ENCODE measurements at places on chromosomes 16 and 17. TPM values are rescaled to one million over a fixed set of nuclear protein-coding genes. Genes with fewer than 3 reads are reported as not detected.

The ZFPM1 gene
- 12.2 TPM for total RNA-seq

GRCh38 chr16:79648826-79649225 lies 48.3 kb upstream of the MAF start:
- no peak for DNase-seq

GRCh38 chr16:69709456-69710084 lies 16.8 kb downstream of the NQO1 start:
- no peak for DNase-seq

The RNF151 gene
- total RNA-seq, result not detected

The ASGR1 gene
- 1.5 TPM for total RNA-seq

The HSF5 gene
- total RNA-seq, result 4.1 TPM

GRCh38 chr17:59752446-59752845 lies 45.0 kb downstream of the VMP1 start:
- DNase-seq, result no peak

DNA sequence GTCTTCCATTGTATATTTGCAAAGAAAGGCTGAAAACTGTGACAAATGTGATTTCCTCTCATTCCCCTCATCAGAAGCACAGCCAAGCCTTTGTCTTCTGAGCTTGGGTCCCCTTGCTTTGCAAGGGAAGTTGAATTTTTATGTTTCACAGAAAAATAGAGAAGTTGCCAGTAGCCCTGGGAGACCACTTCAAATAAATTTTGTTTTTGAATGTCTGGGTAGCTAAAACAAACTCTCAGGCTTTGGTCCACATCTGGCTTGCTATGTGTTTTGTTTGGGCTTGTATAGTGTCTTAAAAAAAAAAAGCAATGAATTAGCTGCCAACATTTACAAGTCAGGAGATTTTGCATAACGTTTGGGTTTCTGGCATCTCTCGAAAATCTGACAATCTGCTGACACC lies 24.1 kb downstream of the PIK3R6 start:
- no peak for DNase-seq

- peak; percentile 73 for DNase-seq
Measured at GRCh38 chr17:50841949-50842354, 6.6 kb downstream of the WFIKKN2 start.

GRCh38 chr17:45316434-45317110 lies at the start of gene MAP3K14:
TSS of gene MAP3K14 (minus strand) at chr17:45317020. CDS start at chr17:45290745, 26,275 bp downstream.
- DNase-seq, result peak; percentile 74

The TNP2 gene
- not detected for total RNA-seq

The CHST5 gene
- 0.10 TPM for total RNA-seq

DNA sequence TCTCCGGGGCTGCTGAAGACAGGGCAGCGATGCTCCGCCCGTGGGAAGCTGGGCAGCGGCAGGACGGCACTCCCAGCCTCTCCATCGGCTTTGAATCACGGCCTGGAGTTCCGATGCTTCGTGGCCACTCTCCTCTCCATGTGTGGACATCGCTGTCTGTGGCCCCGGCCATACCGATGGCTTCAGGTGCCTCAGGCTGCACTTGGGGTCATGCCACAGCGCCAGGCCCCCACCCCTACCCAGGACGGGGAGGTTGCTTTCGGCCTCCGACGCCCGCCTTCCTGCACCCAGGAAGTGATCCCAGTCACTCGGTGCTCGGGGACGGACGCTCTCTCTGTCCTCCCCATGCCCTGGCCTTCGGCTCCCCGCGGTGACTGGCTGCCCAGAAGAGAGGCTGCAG lies 180.7 kb downstream of the BANP start:
- no peak for DNase-seq

DNA sequence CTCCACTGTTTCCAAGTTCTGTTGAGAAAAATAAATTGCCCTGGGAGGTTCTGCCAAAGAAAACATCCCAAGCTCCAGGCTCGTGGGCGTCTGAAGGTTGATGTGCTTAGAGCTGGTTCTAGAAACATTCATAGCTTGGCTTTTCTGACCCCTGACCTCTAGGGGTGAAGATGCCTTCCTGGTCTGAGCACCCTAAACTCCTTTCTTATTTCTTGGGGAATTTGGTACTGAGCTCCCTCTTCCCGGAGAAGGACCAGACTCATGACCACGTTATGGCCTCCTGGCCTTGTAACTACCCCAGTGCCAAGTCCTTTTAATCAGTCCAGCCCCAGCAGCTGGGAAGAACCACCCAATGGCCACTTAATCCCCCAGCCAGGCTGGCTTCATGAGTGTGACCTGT lies 66.4 kb downstream of the MYH11 start:
- DNase-seq, result no peak

DNA sequence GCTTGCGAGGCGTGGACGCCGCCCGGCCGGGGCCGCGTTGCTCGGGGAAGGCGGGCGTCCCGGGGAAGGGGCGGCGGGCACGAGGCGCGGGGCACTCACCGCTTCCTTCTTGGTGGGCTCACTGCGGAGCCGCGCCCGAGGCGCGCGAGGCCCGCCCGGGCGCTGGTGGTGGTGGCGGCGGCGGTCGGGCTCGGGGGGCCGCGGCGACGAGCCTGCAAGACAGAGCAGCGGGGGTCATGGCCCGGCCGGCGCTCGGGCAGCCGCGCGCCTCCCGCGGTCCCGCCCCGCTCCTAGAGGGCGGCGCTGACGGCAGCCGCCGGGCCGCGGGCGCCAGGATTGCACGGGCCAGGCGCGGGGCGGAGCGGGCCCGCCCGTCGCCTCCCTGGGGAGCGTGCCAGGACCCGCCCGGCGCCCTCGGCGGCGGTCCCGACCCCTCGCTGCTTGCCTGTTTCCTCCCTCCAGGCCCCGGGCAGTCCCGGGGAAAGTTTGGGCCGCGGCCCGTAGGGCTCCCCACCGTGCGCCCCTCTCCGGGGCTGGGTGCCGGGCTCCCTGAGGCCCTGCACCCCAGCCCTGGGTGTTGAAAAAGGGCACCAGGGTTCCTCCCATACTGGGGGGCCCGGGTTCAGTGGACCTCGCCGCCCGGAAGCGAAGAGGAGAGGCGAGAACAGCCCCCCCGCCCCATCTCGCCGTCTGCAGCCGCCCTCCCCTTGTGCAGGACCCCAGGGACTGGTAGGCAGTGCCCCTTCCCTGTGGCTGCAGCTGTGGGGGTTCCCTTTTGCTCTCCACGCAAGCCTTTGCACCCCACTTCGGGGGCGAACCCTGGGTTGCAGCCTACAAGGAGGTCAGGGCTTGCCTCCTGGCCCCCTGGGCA lies at the start of gene C16orf74:
Gene C16orf74 (minus strand): TSS at position 270 of the 871 bp plus-strand sequence. CDS start 15,879 bp downstream, outside the sequence.
- no peak for DNase-seq

- no peak for DNase-seq
Measured at GRCh38 chr17:73187203-73187769, 5.6 kb upstream of the COG1 start.

The SLC2A4 gene
- 0.37 TPM for total RNA-seq

DNA sequence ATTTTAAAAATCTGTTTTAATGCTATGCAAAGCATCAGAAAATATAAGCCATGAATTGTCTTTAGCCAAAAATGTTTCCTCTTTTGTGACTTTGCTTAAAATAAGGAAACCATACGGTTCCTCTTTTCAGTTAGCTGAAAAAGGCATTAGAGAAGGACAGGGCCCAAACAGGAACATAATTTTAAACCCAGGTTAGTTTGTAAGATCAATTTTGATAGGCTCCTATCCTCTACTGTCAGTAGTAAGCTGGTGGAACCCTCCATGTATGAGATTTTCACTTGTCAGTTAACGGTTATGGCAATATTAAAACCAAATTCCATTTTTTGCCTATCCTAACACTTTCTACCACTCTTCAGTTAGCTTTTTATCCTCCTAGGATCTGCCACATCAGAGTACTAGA lies 4.3 kb downstream of the EVI2B start:
- DNase-seq, result no peak

DNA sequence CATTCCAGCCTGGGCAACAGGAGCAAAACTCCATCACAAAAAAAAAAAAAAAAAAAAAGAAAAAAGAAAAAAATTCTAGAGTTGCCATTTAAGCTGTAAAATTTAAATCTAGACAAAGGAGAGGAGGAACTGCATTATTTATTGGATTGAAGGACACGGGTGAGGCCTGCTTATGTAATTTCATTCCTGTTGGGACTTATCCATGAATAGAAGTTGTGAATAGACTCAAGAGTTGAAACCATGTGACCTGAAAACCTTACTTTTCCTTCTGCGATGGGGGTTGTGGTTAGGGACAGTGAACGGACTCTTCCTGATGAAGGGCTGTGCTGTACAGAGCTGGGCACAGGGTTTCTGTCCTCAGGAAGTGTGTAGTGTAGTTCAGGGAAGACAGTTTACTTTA lies 22.5 kb downstream of the BANP start:
- no peak for DNase-seq

The KRT24 gene
- not detected for total RNA-seq

The MT1A gene
- total RNA-seq, result not detected

GRCh38 chr16:48538746-48539484 lies 71.1 kb downstream of the N4BP1 start:
- no peak for DNase-seq

DNA sequence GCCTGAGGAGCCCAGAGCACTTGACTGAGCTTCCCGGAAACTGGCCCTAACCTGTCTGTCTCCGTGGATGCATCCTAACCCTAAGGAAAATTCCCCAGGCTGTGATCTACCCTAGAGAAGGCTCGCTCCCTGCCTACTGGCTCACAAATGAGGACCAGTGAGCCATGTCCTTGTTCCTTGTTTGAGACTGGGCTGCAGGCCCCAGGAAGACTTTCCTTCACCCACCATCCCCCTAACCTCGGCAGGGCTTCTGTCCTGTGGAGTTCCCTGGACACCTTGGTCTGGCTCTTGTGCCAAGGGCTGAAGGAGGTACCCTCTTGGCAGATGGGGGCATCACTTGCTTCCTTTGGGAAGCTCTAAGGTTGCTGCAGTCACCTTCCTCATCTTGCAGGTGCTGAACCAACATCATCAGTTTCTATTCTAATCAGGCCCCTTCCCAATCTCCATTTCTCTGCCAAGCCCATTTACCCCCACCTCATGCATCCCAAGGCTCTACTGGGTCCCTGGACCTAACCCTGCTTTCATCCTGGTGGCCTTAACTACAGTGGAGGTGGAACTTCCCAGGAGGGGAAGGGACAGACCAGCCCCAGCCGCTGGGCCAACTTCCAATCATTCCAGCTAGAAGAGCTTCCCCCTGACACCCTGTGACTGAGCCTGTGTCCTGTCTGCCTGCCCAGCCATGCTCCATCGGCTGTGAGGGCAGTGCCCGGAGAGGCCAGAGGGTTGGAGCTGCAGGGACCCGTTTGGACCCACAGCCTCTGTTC lies 12.4 kb downstream of the RNF40 start:
- no peak for DNase-seq

The PPY gene
- not detected for total RNA-seq

The HAP1 gene
- total RNA-seq, result not detected

DNA sequence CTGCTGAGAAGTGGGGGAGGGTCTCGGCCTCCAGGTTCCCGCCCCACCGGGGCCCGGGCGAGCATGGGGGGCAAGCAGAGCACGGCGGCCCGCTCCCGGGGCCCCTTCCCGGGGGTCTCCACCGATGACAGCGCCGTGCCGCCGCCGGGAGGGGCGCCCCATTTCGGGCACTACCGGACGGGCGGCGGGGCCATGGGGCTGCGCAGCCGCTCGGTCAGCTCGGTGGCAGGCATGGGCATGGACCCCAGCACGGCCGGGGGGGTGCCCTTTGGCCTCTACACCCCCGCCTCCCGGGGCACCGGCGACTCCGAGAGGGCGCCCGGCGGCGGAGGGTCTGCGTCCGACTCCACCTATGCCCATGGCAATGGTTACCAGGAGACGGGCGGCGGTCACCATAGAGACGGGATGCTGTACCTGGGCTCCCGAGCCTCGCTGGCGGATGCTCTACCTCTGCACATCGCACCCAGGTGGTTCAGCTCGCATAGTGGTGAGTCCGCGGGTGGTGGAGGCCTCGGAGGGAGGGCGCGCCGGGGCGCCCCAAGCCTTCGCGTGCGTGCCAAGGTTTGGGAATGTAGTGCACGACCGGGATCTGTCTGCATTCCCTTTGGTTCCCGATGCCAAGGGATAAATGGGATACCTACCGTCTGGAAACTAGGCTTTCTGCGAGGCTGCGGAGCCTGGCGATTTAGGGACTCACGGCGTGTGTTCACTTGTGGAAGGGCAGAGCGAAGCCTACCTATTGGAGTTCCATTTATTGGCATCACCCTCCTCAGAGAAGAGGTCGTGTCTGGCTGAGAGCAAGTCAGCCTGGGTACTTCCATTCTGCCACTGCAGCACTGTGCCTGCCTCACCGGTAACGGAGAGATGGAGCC lies 1.0 kb downstream of the ZNRF1 start:
- DNase-seq, result peak; percentile 77

GRCh38 chr17:20105539-20106280 lies 96.6 kb downstream of the SPECC1 start:
- DNase-seq, result no peak

DNA sequence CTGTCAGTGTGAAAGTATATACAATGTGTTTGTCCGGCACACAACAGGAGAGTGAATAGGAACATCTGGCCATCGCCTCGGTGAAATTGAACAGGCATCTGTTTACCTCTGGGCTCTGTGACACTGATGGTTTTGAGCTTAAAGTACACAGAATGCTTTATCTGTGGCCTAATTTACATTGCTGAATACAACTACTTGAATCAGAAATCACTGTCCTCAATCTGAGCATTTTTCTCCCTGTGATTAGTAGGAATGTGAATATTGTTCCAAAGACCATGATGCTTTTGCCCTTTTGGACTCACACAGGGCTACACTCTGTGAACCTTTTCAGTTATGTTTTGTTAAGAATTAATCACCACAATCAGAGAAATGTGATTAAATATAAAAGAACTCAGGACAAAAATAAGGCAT lies 323.0 kb upstream of the TBX2 start:
- no peak for DNase-seq

DNA sequence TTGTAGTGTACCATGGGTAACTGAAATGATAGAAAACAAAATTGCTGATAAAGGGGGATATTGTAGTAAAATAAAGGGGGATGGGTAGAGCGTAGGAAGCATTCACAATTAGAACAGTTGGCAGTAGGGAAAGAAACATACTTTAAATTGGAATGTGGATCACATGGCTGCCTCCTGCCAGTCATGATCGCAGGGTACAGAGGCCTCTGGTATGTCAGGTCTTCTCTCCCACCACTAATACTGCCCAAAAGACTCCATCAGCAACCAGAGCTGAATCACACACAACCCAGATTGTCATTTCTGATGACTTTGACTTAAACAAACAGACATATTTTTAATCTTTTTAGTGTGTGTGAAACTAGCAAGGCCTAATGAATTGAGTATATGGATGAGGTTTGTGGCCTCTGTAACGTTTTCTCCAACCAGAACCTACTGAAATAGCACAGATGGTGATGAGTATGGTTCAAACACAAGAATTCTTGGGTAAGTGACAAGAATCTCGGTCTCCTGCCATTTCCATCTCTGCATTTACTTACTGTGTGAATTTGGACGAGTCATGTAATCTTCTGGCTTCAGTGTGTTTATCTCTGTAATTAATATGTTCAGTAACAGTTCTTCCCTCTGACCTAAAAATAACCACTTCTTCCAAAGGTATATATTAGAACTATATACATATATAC lies 112.6 kb downstream of the USP22 start:
- no peak for DNase-seq

GRCh38 chr16:68643227-68643626 lies 1.9 kb upstream of the CDH3 start:
- no peak for DNase-seq

All from activated naive CD4-positive, alpha-beta T cell treated with anti-CD3 and anti-CD28 coated beads for 36 hours (primary cell).